Fibroblast of the aortic adventitia (primary cell): ENCODE measurements at places on chromosomes 11 and 22.

GRCh38 chr11:73981051-73981805 lies 1.4 kb downstream of the UCP2 start:
- no peak for DNase-seq

DNA sequence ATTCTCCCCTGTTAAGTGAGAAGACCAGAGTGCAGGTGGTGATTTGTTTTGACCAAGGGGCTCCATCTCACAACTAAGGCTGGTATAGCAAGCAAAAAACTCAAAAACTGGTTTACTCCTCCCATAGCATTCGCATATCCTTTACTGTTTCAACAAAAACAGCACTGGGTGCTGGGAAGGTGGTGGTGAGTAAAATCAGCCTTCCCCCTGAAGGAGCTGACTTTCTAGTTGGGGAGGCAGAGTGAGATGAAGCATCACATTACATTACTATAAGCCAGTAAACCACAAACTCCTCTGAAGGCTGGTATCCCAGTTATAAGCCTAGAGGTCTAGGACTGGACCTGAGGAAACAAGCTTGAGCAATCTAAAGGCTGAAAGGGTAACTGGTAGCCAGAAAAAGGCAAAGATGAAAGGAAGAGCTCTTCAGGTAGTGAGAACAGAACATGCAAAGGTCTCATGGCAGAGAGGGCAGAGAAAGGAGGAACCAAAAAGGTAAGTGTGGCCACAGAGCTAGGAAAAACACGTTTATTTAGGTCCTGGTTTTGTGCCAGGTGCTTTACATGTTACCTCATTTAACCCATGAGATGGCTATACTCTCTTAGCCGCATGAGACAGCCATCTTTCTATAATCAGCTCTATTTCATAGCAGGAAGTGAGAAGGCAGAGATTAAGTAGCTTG lies 22.3 kb downstream of the TMEM123 start:
- no peak for DNase-seq

- DNase-seq: peak; percentile 39
Observed at GRCh38 chr11:6354651-6355485, 34.6 kb upstream of the CAVIN3 start.

GRCh38 chr11:132242632-132243031 lies 872.2 kb downstream of the NTM start:
- DNase-seq: no peak

- DNase-seq: no peak
Observed at GRCh38 chr22:19714312-19715187, at the start of gene SEPTIN5. TSS of gene SEPTIN5 (plus strand) at chr22:19714503. CDS start at chr22:19714589, 86 bp downstream.
